ENCODE measurements at places on chromosomes 7 and 10.

- no peak for DNase-seq
These were observed 91.9 kb downstream of the WNT2 start for GRCh38 chr7:117231047-117231359.

- DNase-seq: no peak
These were observed 816 bp downstream of the PSMG3 start for GRCh38 chr7:1569016-1569415.

- no peak for DNase-seq
These were observed 94.5 kb downstream of the HIPK2 start for GRCh38 chr7:139683137-139683921.

DNA sequence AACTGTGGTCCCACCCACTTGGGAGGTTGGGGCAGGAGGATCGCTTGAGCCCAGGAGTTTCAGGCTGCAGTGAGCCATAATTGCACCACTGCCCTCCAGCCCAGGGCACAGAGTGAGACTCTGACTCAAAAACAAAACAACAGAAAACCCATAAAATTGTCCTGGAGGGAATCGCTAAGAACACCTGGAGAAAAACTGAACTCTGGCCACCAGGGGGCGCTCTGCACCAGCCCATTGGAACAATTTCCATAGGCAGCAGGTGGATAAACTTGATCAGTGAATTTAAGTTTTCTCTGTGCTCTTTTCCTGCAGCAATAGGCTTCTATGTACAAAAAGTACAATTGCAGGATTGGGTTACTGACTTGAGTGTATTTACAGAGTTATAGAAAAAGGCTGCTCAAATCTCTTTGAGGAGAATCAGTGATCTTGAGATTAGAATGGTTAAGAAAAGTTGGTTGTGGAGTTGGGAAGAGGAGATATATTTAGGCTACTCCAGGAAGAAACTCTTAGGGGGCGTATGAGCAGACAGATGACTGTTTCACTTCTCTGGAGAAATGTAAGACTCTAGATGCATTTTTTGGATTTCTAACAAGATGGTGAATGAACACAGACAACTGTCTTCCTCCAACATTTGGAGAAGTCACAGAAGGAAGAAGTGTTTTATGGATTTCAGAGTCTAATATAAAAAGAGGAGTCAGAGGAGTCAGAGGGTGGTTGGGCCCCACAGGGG, 274.9 kb upstream of the GALNT17 start:
- DNase-seq: peak; percentile 31

DNA sequence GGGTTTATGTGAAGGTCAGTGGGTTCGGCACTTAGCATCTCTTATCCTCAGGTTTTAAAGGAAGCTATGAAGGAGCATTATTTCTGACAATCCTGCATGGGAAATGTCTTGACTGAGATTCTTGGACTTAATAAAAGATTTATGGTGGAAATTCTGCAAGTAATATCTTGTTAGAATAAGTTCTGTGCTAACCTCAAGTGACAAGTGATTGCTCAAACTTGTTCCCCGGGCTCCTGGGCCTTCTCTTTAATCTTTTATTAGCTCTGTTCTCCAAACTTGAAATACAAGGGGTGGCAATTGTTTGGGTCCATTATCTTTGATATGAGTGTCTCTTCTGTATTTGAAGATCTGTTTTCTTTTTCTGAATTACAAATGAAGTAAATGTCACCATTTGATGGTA, 140.6 kb upstream of the CTBP2 start:
- no peak for DNase-seq

DNA sequence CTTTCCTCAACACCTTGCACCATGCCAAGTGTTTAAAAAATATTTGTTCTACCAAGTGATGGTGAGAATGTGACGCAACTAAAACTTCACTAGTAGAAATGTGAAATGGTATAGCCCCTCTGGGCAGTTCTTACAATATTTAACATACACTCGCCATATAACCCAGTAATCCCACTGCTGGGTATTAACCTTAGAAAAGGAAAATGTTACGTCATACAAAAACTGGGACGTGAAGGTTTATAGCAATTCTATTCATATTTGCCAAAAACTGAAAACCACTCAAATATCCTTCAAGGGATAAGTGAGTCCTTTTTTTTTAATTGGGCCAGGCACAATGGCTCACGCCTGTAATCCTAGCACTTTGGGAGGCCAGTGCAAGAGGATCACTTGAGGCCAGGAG, 279.3 kb downstream of the SKIDA1 start:
- DNase-seq: no peak

DNA sequence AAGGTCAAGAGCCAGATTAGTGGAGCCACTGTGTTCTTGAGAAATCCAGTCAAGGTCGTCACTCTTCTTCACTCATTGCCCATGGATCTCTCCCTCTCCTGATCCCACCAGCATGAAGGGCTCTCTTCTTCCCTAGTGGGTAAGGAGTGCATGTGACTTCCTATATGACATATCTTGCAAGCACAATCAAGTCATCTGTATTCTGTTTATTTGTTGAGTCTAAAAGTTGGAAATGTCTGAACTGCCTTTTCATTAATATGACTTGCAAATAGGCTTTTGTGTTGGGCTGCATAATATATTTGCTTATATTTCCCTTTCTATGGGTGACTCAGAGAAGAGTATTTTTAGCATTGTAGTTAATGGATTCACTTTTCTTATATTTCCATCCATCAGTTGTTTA, 313.7 kb upstream of the KMT2E start:
- DNase-seq: no peak

DNA sequence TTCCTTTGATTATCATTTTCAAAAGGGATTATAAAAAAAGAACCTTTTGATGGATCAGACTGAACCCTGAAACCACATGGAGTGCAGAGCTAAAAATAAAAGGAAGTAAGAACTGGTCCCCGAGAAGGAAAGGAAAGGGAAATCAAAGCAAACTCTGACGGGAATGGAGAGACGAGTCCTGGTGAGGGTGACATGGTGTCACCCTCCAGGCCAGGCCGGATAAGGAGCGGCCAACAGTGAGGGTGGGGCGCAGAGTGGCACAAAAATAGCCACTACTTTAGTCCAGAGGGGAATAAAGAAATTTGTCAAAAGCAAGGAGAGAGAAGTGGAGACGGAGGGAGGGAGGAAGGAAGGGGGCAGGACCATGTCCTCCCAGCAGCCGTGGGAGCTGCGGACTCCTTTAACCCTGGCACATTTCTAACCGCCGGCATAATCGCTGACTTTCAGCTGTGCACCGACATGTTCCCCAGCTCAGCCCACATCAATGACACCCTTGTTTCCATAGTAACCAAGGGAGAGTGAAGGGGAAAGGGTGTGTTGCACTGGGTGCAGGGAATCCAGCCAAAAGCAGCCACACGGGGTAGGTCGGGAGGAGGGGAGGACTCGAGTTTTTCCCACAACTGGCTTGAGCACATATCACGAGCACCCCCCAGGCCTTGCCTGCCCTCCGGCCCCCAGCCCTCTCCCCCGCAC, 29.7 kb downstream of the TRIM8 start:
- peak; percentile 65 for DNase-seq

GRCh38 chr10:113333313-113333712, 219.5 kb upstream of the HABP2 start:
- DNase-seq: no peak

GRCh38 chr10:6564367-6564766, 15.7 kb downstream of the PRKCQ start:
- no peak for DNase-seq

GRCh38 chr10:103651783-103652476, 158.4 kb downstream of the NEURL1 start:
- no peak for DNase-seq

DNA sequence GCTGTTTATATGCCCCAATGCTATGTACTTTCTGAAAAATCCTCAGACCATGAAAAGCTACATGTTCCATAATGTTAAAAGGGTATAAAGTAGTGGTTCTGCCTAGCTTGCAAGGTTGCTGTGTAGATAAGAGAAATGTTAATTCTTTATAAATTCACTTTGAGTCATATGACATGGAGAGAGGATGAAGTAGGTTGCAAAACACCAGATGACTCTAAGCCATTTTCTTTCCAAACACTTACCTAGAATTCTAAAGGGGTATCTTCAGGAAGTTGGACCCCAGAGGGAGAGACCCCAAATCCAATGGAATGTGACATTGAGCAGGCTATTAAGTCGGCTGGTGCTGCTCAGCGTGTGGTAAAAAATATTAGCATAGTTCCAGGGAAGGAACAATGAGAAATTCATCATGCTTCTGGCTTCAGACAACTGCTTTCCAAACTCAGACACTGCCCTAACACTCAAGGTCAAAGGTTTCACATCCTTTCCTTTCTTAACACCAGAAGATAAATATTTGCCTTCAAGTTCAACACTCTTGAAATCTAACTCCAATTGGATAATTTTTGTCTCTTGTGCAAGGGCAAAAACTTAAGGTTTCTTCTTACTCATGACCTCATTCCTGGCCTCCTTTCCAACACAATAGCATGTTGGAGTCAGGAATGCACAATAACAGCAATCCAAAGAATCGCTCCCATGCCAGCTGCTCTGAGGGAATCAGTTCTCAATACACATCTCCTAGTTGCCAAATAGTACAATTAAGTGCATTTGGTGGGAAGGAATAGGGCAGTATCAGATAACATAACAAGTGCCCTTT, 100.7 kb upstream of the AFAP1L2 start:
- no peak for DNase-seq
